ENCODE measurements at places on chromosomes 2 and 18. TPM values are rescaled to one million over a fixed set of nuclear protein-coding genes. Genes with fewer than 3 reads are reported as not detected.

Gene GAL3ST2
- not detected for total RNA-seq

Gene LINC00305
- not detected for total RNA-seq

Gene CNGA3
- total RNA-seq = not detected

Gene TMSB10
- total RNA-seq = 1,660 TPM

Gene POTEC
- total RNA-seq = not detected

Gene OR6B3
- total RNA-seq = not detected

Gene PUM2
- 53.6 TPM for total RNA-seq

Gene TTR
- total RNA-seq = 0.20 TPM

Gene HOXD8
- 0.88 TPM for total RNA-seq

Gene CAPN13
- total RNA-seq = 1.4 TPM

Gene CFAP221
- total RNA-seq = not detected

Gene ATG9A
- total RNA-seq = 29.9 TPM

Gene NGEF
- 6.1 TPM for total RNA-seq

Gene MLPH
- total RNA-seq = 5.3 TPM

Gene CEP68
- 6.8 TPM for total RNA-seq

Gene AP1S3
- total RNA-seq = 20.8 TPM

Gene TUBB8B
- not detected for total RNA-seq

Gene AGXT
- total RNA-seq = not detected

Gene CDH2
- total RNA-seq = not detected

Gene UNC80
- 0.04 TPM for total RNA-seq

Gene SLC8A1
- 1.3 TPM for total RNA-seq

Gene RGPD4
- not detected for total RNA-seq

Gene SERPINB11
- total RNA-seq = 7.1 TPM

Gene FER1L5
- 0.16 TPM for total RNA-seq

Gene IL36RN
- 64.1 TPM for total RNA-seq

Gene ACTG2
- total RNA-seq = 40.8 TPM

Gene HAAO
- total RNA-seq = 4.1 TPM

Gene CCL20
- total RNA-seq = 2.8 TPM

Gene APLF
- total RNA-seq = 4.2 TPM

Gene PRKAG3
- not detected for total RNA-seq

Gene XDH
- 39.7 TPM for total RNA-seq

Gene INHBB
- 0.72 TPM for total RNA-seq

Gene RNF149
- 67.0 TPM for total RNA-seq

Gene GKN2
- total RNA-seq = not detected

Gene STPG4
- 0.16 TPM for total RNA-seq

Gene CIB4
- total RNA-seq = not detected

Gene HK2
- total RNA-seq = 37.4 TPM

Gene MRO
- total RNA-seq = not detected

Gene TIMM21
- 23.2 TPM for total RNA-seq

Gene FHOD3
- total RNA-seq = 3.0 TPM

Gene CEP192
- total RNA-seq = 13.7 TPM

Gene PIEZO2
- total RNA-seq = 0.76 TPM

Gene OXER1
- 0.40 TPM for total RNA-seq

Gene POTEE
- total RNA-seq = 0.12 TPM

Gene CRYBA2
- total RNA-seq = not detected

Gene MERTK
- total RNA-seq = 5.4 TPM

Gene NOSTRIN
- 3.6 TPM for total RNA-seq

Gene IL1B
- 4.1 TPM for total RNA-seq

Gene CPLX4
- not detected for total RNA-seq

Gene COL5A2
- 6.3 TPM for total RNA-seq

Gene TMEM17
- total RNA-seq = 2.3 TPM

Gene UGT1A5
- 0.68 TPM for total RNA-seq

Gene ACMSD
- total RNA-seq = not detected

Data from esophagus mucosa (tissue), 1 donor.